ENCODE measurements at places on chromosomes 3 and 15.

DNA sequence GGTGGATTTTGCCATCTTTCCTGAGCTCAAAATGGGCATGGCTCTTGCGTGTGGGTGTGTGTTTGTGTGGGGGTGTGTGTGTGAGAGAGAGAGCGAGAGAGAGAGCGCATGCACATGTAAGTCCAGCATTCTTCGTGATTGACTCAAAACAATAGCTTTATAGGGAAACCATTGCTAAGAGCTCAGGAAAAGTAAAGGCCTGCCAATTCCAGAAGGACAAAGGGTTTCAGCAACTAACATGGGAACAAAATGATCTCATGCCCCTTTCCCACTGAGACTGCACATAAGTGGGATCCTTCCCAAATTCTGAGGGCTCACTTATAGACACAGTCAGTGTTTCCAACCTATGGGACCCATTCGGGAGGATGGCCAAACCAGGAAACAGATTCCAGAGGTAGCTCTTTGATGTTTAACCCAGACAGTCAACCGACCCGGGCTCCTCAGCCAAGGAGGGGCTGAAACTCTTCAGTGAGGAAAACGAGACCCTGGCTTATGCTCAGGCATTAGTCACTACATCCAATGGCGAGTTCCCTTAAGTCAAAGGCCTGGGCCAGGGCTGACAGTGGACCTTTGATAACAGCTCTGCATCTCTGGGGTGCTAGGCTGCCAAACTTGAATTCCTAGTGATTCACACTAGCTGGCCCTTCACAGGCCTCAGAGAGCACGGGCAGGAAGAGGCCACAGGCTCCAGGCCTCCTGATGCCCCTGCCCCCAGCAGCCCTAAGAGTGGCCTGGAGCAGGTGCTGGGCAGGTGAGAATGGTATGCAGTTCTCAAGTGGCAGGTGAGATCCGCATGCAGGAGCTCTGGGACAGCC lies 305.0 kb upstream of the C2CD4B start:
- no peak for DNase-seq

DNA sequence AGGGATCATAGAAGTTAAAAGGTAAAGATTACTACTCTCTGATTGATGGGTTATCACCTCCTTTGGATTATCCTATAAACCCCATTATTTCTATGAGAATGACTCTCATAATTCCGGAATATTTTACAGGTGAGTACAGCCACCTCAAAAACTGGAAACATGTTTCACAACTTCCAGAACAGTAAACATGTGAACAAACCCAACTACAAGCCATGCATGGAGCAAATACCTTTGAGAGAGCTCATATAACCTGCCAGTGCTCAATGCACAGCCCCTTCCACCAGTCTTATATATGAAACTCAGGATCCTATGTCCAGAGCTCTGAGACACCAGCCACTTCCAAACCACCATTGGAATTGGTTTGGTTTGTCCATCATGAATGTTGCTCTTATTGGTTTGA lies 208.0 kb downstream of the MECOM start:
- no peak for DNase-seq

- no peak for DNase-seq
Measured at GRCh38 chr15:99102332-99103235, 2.3 kb upstream of the SYNM start.

- no peak for DNase-seq
Measured at GRCh38 chr3:17817545-17817944, 75.1 kb upstream of the TBC1D5 start.

GRCh38 chr3:12807066-12807465 lies 10.6 kb downstream of the CAND2 start:
- DNase-seq, result no peak

DNA sequence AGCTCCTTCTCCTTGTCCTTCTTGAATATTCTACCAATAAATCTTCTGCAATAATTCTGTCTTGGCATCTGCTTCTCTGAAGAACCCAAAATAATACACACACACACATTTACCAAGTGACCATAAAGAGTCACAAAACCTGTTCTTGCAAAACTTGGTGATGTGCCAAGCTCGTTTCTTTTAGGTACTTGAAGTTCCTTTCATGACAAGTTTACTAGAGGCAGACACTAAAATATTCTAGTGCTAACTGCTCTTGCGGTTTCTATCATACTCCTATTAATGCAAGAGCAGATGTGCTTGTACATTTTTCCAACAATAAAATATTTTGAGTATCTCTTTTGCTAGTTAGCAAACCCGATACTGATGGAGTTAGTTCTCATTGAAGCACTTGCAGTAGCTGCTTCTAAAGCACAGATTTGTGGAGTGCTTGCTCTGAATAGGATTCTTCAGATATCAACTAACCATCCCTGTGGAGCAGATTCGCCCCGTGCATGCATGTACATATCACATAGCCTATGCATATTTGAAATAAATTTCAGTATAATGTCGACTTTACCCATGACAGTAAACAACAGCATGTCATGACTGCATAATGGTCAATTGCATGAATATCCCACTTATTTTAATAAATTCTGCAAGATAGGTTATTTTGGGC lies 23.2 kb downstream of the HHLA2 start:
- no peak for DNase-seq

GRCh38 chr3:186209810-186210752 lies 101.2 kb upstream of the ETV5 start:
- DNase-seq, result no peak

DNA sequence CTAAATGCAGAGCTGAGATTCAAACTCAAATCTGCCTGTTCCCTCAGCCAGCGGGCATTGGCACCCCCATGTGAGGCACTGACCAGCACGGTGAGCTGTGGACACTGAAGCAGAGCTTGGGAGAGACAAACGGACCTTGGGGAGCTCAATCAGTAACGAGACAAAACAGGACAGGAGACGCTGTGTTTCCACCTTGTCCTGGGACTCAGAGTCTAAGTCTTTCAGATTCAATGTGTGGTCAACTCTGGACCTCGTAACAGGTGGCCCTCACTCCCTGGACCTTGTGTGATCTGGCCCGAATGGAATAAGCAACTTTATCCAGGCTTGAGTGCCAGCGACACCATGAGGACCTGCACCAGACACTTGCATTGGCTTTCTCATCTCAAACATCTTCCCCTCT lies 232.5 kb downstream of the UACA start:
- DNase-seq, result no peak

GRCh38 chr3:42601896-42602581 lies 1.6 kb downstream of the NKTR start:
- DNase-seq, result no peak

GRCh38 chr15:90839187-90840071 lies 29.0 kb upstream of the FURIN start:
- DNase-seq, result peak; percentile 75

DNA sequence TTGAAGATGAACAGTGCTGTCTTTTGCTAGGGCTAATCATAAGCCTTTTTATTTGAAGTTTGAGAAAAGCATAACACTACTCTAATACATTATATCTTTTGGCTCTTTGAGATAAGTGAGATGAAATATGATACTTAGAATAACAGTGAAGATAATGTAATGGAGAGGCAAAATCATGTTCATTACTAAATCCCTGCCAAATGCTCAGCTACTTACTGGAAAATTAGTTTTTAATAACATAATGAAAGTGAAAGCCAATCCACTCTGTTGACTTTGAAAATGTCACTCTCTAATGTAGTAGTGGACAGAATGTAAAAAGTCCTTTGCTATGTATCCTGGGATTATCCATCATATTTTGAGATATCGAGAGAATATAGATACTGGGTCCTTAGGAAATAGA lies 35.9 kb upstream of the MYH15 start:
- no peak for DNase-seq

DNA sequence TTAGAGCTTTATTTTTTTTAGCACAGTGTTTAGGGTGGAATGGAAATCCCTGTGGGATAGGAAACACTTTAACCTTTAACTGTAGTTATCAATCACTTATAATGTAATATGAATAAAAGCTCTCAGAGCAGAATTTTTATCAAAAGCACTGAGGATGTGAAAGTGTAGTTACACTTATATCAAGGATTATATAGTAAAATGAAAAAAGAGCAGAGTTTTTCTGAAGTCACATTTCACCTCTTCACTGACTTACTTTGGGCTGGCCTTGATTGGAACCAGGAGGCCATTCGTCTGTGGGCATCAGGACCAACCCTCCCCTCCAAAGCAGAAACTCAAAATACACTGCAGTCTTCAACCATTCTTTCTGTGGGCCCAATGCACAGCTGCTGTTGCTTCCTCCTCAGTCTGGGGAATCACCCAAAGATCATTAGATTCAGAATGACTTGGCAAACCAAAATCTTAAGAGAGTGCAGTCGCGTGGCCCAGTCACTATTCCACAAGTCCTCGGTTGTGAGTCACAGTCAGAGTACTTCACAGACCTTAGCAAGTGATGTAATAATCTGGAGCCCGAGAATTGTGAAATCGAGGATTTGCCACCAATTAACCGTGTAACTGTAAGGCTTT lies 132.6 kb upstream of the COL8A1 start:
- no peak for DNase-seq

- no peak for DNase-seq
Measured at GRCh38 chr3:170814822-170815221, 55.2 kb downstream of the RPL22L1 start.

GRCh38 chr3:126051741-126052140 lies 32.2 kb downstream of the SLC41A3 start:
- no peak for DNase-seq

GRCh38 chr3:96760956-96761355 lies 53.4 kb upstream of the EPHA6 start:
- no peak for DNase-seq

GRCh38 chr15:60819860-60820259 lies 340.9 kb upstream of the ICE2 start:
- no peak for DNase-seq

DNA sequence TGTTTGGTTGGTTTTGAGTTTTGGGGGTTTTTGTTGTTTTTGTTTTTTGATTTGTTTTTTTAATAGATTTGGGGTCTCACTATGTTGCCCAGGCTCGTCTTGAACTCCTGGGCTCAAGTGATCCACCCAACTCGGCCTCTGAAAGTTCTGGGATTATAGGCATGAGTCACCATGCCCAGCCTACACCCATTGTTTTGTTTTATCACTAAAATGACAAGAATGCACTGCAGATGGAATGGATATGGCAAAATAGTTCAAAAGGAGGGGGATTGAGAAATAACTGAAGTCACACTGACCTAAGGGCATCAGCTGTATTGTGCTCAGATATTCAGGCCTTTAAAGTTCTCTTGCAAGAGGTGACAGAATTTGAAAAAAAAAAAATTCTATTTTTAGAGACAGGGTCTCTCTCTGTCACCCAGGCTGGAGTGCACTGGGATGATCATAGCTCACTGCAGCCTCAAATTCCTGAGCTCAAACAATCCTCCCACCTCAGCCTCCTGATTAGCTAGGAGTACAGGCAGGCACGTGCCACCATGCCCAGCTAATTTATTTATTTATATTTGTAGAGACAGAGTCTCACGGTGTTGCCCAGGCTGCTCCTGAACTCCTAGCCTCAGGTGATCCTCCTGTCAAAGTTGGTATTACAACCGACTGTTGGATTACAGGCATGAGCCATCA lies 4.4 kb upstream of the RASA2 start:
- DNase-seq, result no peak

GRCh38 chr3:5634411-5634810 lies 446.9 kb downstream of the EDEM1 start:
- no peak for DNase-seq

DNA sequence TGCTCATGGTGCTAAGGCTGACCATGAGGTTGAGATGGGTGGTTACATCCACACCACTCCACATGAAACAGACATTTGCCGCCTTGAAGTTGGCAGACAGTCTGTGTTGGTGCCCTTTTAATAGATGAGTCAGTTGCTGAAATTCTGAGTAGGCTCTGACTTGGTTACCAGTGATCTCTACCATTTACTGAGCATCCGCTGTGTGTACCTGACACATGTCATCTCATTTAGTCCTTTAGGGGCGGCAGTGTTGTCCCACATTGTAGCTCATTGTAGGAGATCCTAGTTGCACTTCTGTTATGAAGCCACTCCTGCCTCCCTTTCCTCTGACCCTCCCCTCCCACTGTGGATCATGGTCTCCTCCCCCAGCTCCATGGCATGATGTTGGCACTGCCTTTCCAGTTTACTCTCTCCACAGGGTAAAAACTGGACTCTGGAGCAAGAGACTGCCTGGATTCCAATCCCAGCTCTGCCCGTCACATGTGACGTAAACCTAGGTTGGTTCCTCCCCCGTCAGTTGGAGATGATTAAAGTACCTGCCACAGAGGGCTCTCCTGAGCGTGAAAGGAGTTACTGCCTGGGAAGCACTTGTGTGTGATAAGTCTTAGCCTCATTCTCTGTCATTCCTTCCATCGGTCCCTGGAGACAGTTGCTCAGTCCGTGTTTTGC lies 21.6 kb downstream of the SLCO3A1 start:
- no peak for DNase-seq

- no peak for DNase-seq
Measured at GRCh38 chr3:120364821-120365220, 15.7 kb upstream of the LRRC58 start.

GRCh38 chr15:29125382-29126207 lies 144.0 kb downstream of the NSMCE3 start:
- DNase-seq, result no peak

- no peak for DNase-seq
Measured at GRCh38 chr3:58478781-58479180, 13.1 kb upstream of the KCTD6 start.

DNA sequence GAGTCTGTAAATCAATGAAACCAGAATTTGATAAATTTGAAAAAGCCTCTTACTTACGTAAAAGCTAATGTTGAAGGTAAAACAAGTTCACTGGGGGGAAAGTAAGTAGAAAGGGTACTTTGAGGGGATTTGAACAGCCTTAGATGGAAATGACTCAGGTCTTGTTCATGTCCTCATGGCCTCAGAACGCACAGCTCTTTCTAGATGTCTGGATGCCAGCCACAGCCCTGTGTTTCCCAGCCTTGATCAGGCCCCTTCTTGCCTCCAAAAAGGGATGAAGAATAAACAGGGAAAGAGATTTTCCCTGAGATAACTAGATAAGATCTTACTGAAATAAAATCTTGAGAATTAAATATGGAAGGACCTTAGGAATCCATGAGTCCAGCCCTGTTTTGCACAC lies 237.1 kb upstream of the GOLGA6L4 start:
- DNase-seq, result no peak

GRCh38 chr3:41328926-41329325 lies 129.6 kb downstream of the CTNNB1 start:
- no peak for DNase-seq

DNA sequence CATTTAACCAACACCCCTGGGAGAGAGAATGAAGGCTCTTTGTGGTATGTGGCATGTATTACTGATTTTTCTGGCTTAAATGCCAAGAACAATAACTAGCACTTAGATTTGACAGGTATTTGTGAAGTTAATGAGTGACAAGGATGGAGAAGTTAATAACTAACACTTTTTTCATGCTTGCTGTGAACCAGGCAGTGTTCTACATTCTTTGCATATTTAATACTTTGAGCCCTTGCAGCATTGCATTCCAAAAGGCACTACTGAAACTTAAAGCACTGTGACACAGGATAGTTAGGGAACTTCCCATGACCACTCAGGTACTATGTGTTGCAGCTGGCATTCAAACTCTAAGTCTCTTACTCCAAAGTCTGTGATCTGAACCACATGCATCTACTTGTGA lies 650.6 kb downstream of the ZPLD1 start:
- DNase-seq, result no peak

Measured in activated T-cell treated with anti-CD3 and anti-CD28 coated beads, Interleukin-2, amount 50 U/mL, for 48 hours (primary cell).